Activated CD4-positive, alpha-beta memory T cell treated with anti-CD3 and anti-CD28 coated beads for 36 hours (primary cell): ENCODE measurements at places on chromosomes 3 and 15.

- no peak for DNase-seq
Measured at GRCh38 chr3:100213891-100214573, 46.8 kb upstream of the TBC1D23 start.

- DNase-seq: no peak
Measured at GRCh38 chr3:123373474-123373987, 75.4 kb downstream of the ADCY5 start.

DNA sequence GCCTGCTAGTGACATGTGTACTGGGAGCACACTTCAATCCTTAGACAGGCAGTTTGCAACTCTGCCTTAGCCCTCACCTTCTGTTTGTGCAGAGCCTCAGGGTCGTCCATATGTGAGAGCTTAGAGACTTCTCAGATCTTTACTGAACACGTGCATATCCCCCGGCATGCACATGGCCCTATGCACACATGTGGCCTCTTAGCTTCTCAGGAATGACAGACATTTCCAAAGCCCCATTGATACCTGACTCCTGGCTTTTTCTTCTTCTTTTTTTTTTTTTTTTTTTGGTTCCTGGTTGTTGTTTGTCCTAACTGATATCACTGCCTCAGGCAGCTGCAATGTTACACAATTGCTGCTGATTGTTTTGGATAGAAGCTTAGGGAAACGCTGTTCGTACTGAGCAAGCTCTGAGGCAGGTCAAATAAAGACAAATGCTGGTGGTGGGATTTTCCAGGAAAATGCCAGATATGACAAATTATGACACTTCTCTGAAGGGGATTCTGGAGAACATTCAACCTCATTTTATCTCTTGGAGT lies 107.2 kb upstream of the RGMA start:
- no peak for DNase-seq

DNA sequence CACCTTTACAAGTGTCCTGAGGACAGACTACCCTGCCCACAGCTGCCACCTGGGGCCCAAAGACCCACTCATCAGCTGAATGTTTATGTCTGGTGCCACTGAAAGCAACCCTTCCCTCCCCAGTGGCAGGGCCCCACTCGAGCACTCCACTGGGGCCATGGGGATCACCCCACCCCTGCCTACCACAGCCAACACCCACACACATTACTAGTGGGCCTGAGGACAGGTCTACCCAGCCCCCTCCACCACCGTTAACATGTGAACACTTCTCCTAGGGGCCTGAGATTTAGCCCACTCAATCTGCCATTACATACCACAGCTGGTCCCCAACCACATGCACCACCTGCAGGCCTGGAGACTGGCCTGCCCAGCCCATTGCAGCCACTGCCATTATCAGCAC lies 52.3 kb downstream of the ADAM10 start:
- DNase-seq: no peak

DNA sequence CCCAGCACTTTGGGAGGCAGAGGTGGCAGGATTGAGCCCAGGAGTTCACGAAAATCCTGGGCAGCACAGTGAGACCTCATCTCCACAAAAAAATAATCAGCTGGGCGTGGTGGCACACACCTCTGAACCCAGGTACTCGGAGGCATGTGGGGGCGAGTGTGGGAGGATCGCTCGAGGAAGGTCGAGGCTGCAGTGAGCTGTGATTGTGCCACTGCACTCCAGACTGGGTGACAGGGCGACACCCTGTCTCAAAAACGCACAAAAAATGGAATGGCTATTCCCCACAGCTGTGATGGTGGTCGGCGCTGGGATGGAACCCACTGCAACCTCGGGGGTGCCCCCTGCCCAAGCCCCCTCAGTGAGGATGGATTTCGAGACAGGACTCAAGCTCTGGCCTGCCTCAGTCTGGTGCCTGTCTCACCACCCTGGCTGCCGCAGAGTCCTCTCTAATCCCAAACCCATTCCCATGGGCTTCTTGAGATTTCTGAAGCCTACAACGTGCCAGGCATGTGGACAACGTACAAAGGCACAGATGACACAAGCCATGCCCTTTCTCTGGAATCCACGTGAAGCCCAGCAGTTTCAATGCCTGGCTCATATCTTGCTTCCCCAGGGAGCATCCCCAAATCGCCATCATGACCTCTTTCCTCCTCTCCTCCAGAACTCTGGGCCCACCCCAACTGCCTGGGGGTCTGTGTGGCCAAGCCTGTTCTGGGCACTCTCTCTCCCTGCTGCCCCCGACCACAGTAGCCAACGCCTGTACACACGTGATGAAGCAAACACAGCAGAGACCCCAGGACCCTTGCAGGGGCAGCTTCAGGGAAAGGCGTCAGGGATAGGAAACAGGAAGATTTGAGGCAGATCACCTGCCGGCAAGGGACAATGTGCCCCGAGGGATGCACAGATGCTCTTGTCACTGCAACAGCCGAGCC lies 32.4 kb downstream of the ADAMTS17 start:
- DNase-seq: no peak

- DNase-seq: no peak
Measured at GRCh38 chr3:106126067-106126845, 257.4 kb upstream of the CBLB start.
